ENCODE measurements at places on chromosomes 6 and 20.

- no peak for DNase-seq
These were observed 79.9 kb downstream of the VGLL2 start for GRCh38 chr6:117345292-117345610.

GRCh38 chr6:34205466-34205865 lies 31.2 kb upstream of the HMGA1 start:
- DNase-seq = peak; percentile 17

GRCh38 chr6:35402136-35402855 lies 49.8 kb upstream of the FANCE start:
- DNase-seq = peak; percentile 60

- no peak for DNase-seq
These were observed 52.2 kb upstream of the DTNBP1 start for GRCh38 chr6:15715060-15715459.

DNA sequence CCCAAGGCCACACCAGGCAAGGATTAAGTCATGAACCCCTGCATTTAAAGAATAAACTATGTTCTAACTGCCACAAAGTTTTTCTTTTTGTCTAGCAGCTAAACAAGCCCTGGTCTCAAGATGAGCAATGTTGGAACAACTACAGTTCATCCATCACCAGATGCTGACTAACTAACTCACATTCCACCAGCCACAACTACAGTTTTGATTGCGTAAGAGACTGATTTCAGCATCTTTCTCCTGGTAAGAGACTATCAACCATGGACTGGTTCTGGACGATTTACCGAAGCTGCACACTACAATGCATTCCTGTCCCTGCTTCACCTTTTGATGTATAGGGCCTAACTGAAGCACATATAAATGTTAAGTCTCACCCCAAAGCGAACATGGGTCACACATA lies 43.0 kb downstream of the F13A1 start:
- no peak for DNase-seq

GRCh38 chr6:145551164-145551563 lies 184.2 kb downstream of the EPM2A start:
- no peak for DNase-seq

DNA sequence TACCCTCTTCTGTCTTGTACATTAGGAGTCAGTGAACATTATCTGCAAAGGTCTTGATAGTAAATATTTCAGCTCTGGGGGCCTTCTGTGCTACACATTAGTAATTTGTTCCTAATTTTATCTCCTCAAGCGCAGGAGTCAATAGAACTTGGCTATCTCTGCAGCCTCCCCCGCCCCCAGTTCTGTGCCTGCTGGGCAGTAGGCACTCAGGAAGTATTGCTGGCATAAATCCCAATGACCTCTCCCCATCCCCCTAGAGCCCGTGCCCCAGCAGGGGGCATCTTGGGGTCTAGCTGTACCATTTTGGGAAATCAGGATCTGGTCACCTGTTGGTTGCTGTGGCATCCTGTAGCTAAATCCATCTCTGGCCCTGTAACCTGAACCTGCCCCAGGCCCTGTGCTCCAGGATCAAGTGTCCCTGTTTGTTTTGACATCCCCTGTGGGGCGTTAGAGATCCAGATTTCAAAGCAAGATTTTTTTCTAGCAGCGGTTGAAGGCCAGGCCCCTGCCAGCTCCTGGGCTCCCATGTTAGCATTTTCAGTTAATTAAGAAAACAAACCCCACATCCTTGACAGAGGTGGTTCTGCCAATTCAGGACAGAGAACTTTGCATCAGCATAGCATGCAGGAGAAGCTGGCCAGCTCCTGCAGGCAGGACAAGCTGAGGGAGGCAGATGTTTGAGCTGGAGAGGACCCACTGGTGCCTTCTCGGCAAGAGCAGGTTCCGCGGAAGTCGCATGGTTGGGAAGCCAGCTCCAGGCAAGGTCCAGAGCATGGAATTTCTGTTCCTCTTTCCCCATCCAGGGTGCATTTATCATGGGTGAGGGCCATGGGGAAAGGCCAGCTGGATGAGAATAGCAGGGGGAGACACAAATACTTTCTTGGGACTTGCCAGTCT lies 32.1 kb downstream of the DAAM2 start:
- no peak for DNase-seq

DNA sequence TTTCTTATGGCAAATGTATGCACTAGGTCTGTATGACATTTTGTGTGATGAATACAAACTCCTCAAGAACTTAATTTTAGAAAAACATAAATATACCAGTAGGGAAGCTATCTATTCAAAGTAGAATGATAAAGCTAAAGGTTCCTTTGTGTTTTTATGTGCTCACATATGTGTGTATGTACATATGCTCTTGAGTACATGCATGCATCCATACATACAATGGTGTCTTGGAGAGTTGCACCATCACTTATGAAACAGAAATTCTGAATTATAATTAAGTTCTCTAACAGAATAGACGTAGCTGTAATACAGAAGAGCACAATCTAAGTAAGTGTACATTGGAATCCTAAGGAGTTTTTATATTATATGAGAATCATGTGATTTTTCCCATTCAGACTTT lies 2.3 kb downstream of the NKAIN2 start:
- DNase-seq = no peak

GRCh38 chr6:118808793-118809638 lies 84.9 kb upstream of the ASF1A start:
- no peak for DNase-seq
